GM13976 (cell line): ENCODE measurements at places on chromosomes 4 and X.

DNA sequence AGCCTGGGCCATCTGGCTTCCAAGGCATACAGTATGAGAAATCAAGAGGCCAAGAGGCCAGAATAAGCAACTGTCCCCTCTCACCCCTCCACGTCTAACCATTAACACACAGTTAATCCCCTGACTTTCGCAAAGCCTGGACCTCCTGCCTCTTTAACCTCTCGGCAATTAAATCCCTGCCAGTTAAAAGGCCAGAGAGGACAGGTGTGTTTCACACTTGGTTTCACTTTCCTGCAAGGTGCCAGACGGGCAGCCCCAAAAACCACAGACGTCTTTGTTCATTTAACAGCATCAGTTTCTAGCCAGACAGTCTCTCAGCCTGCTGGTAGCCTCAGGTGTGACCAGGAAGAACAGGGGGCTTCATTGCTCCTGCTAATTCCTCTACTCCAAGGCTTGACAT is 91.1 kb upstream of the KIT start:
- no peak for DNase-seq

DNA sequence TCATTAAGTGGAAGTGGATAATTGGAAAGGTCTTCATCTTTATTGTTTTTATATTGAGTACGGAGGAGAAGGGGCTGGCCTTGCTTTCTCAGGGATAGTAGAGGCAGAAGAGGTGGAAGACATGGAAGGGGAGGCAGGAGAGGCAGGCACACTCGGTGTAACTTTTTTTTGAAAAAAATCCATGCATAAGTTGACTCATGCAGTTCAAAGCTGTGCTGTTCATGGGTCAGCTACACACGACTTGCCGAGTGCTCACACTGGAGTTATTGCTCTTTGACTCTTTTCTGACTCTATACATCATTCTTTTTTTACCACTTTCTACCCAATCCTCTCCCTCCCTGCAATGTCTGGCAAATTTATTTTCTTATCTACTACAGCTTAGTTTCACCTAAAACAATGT is 158.3 kb upstream of the AADAT start:
- no peak for DNase-seq

DNA sequence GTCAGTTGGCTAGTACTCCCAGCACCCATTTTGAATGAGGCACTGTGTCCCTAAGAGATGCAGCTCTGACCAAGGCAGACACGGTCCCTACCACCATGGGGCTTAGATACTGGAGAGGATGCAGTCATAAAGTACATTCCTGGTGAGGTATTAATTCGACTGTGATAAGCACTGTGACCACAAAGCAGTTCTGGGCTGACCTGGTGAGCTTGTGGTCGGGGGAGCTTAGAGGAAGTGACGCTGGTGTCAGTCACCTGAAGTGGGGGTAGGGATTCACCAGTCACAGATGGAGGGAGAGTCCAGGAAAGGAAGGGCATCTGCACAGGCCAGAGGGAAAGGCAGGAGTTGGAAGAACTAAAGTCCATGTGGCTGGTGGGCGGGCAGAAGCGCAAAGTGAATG is 15.8 kb upstream of the CLTRN start:
- DNase-seq: no peak

GRCh38 chr4:26819478-26820095 is 41.1 kb upstream of the STIM2 start:
- DNase-seq: no peak

DNA sequence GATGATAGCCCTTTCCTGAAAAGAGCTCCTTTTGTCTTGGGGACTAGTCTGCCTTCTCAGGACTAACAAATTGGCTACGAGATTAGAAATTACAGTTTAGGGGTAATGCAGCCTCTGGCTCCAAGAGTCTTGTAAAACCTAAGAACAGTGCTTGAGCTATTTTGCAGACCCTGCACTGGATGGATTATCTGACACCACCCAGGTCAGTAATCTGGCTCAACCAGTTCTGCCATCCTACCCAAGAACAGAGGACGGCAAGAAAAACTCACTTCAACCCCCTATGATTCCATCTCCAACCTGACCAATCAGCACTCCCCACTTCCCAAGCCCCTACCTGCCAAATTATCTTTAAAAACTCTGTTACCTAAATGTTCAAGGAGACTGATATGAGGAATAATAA is 225.1 kb downstream of the FAM47A start:
- DNase-seq: no peak

DNA sequence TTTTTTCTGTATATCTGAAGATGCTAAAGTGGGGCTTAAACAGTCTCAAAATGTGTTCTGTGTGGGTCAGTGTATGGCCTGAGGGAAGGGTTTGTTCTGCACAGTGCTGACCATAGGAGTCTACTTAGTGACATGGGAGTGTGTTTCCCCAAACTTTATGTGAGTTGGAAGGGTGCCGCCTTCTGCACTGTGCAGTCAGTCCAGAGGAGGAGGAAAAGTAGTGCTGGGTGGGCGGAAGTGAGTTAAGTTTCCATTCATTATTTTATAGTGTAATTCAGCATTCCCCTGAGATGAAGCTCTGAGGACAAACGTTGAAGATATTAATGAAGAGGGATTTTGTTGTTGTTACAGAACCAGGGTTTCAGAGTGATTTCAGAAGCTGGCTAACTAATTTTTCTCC is 2.9 kb downstream of the CHST7 start:
- no peak for DNase-seq

GRCh38 chr4:56051029-56051709 is 102.4 kb downstream of the CEP135 start:
- DNase-seq: no peak

GRCh38 chr4:185344743-185345538 is 50.8 kb downstream of the LRP2BP start:
- DNase-seq: peak; percentile 46

- DNase-seq: no peak
Observed at GRCh38 chr4:25856756-25857155, 6.0 kb downstream of the SEL1L3 start.

DNA sequence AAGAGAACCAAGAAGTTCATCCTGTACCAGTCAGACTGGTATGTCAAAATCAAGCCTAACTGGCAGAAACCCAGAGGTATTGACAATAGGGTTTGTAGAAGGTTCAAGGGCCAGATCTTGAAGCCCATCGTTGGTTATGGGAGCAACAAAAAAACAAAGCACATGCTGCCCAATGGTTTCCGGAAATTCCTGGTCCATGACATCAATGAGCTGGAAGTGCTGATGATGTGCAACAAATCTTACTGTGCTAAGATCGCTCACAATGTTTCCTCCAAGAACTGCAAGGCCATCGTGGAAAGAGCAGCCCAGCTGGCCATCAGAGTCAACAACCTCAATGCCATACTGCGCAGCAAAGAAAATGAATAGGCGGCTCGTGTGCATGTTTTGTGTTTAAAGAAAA is 172.7 kb upstream of the MED14 start:
- no peak for DNase-seq

DNA sequence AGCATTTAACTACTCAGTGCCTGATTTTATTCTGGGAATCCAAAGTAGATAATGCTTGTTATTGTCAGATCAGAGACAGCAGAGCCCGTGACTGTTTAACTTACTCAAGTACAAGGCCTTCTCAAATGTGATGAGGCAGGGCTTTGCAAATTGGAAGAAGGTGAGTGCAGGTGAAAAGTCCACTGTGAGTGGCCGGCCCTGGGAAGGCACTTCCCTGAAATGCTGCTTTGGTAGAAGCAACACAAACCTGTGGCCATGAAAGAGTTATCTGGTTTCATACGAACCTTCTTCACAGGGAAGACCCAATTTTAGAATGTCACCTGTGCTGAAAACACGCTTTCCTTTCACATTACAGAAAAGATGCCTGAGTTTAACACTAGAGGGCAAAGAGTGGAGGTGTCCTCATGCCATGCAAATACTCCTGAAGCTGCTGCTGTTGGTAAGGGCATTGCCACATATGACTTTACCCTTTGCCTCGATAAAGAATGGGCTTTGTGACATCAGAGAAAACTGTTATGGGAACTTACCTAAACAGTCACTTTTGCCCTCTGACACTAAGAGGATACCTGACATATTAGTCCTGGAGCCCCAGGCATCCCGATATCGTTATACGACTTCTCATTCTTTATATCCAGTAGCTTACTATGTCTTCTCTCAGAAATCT is 8.0 kb downstream of the PPARGC1A start:
- DNase-seq: no peak

- no peak for DNase-seq
Observed at GRCh38 chr4:8434251-8435073, 6.1 kb downstream of the ACOX3 start.

GRCh38 chr4:187006189-187006618 is 282.5 kb upstream of the FAT1 start:
- no peak for DNase-seq

- DNase-seq: no peak
Observed at GRCh38 chr4:55069248-55069647, 56.1 kb downstream of the KDR start.

DNA sequence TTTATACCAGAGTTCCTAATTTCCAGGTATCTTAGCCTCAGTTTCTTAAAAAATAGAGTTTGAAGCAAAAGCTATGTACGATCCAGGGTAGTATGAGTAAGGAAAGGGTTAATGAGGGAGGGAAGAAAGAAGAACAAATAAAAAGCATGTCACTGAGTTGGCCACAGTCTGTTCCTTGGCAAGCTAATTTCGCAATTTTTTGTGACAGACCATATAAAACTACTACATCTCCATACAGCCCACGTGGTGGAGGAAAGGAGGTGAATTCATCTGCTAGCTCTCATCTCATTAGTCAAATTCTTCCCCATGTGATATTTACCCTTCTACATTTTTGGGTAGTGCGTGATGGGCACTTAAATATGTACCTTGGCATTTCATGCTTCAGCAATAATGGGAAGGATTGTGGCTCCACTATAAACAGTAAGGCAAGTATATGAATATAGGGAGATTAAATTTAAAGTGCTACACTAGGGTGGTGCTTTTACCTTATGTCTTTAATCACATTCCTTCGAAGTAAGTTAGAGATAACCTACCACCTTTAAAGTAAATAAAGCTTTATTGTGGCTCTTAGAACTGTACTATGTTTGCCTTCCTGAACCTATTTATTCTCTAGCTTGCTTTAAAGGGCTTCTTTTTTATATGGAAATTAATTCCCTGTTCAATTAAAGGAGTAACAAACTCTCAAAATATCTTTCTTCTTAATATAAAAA is 102.1 kb upstream of the VAMP7 start:
- DNase-seq: no peak

DNA sequence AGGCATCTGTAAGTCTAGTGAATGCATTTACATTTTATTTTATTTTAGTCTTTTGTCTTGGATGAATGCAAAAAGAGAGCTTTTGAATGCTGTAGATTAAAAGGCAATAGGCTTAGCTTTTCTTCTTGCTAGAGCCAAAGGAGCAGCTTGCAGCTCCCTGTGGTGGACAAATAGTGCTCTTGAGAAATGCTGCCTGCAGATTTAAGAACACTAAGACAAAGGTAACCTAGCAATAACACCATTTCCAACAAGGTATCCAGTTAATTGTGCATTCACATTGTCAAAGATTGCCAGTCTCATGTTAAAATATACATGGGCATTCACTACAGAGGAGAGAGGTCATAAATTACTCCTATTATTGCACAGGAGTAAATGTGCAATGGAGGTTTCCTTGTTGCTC is 859.2 kb upstream of the PRKX start:
- no peak for DNase-seq

DNA sequence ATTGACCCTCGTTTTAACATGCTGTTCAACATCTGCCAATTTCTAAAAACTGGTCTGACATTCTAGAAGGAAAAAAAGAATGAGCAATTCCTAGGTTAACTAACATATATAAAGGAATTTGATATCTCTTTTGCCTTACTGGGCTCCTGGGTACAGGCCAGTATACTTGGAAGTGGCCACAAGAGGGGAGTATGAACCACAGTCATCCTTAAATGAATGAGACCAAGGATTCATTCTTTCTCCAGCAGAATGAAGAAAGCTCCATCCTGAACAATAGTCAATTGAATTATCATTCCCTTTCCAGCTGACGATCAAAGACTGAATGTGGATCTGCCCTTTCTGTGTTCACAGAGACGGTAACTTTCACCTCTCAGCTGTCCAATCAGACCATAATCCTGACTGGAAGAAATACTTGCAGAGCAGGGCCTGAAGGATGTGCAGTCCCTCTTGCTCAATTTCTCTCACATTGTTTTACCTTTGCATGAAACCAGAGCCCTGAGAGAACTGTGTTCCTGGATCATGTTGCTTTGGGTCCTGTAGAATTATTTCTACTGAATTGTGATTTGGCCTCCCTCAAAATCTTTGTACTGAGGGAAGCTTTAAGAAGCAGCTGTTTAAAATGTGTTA is 14.8 kb upstream of the SPARCL1 start:
- no peak for DNase-seq

- DNase-seq: no peak
Observed at GRCh38 chr4:2390146-2390545, 28.3 kb downstream of the ZFYVE28 start.

DNA sequence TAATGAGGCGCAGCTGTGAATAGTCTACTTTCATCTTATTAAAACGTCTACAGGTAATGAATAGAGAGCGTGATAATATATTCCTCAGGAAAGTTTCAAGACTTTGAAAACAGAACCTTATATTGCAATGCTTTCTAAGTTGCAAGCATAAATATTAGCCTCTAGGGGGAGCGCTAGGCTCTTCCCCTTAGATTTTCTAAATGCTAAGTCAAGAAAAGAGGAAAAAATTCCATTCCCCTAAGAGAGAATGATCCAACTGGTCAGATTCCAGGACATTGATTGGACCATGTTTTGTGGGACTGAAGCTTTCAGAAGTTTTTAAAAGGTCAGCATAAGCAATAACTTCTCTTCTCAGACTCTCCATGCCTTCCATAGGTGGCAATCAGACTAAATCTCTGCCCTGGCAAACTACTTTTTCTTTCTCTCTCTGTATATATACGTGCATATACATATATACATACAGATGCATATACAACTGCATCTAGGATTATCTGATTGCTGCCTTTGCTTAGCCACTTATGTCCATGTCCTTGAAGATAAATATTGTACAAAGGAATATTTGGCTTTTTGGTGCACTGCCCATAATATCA is 492.9 kb downstream of the INPP4B start:
- DNase-seq: no peak

DNA sequence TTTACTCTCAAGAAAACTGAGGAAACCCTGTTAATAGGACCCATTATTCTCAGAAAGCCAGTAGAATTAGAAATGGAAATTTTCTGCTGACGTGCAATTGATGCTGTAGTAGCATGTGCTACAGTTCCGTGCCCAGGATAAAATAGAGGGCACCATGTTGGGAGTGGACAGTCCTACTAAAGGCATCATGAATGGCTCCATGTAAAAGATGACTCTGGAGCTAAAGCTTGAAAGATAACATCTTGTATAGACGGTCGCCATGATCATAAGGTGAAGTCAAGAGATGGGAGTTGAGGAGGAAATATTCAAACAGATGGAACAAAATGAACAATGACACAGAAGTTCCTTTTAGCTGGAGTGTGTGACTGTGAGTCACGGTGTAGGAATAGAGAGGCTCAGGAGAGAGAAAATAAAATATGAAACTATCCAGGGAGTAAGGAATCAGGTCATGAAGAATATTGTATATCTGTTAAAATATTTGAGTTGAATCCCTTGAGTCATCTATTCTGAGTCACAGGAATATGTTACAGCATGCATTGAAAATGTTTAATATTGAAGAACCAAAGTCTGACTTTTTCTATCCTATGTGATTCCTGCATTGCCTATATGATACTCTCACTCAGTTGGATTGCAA is 31.8 kb downstream of the ANXA10 start:
- DNase-seq: no peak

- no peak for DNase-seq
Observed at GRCh38 chrX:20046864-20047263, 56.0 kb upstream of the BCLAF3 start.
